ENCODE measurements at places on chromosomes 3 and 15.

GRCh38 chr15:40511093-40511471, 40.3 kb downstream of the CHST14 start:
- no peak for DNase-seq

DNA sequence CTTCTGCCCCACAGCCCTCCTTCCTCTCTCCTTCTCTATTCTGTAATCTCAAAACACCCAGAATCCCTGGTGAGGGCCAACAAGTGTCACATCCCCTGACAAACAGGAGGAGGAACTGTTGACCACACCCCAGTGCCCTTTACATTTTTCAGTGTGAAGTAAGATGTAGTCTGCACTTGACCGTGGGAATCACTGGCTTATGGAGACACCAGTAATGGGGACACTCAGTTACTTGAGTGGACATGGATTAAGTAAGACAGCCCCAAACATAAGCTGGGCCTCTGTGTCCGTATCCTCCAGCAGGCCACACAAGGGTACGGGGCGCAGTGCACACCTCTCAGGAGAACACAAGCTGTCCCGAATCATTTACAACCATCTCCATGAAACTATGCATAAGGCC, 28.4 kb upstream of the LIMD1 start:
- DNase-seq, result no peak

DNA sequence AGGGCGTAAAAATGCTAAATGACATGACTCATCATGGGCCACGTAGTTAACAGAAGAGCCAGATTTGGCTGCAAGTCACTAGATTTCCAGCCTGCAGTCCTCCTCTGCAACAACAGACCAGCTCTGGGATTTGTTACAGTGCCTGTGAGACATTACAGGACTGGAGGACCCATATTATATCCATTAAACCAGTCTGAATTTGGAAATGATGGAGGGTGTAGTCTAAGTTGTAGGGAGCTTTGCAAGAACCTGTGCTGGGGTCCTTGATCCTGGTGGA, 10.8 kb downstream of the ZNF774 start:
- no peak for DNase-seq

- DNase-seq, result no peak
These were observed 58.6 kb downstream of the FLNB start for GRCh38 chr3:58066842-58067241.

GRCh38 chr3:176583956-176584355, 613.3 kb downstream of the TBL1XR1 start:
- DNase-seq, result no peak

- no peak for DNase-seq
These were observed 618.1 kb downstream of the ZNF385D start for GRCh38 chr3:21132896-21133295.

- DNase-seq, result no peak
These were observed 262.4 kb downstream of the SLC9A9 start for GRCh38 chr3:143585720-143586456.

- DNase-seq, result no peak
These were observed 478.9 kb downstream of the NLGN1 start for GRCh38 chr3:173876476-173876875.

GRCh38 chr15:67311731-67312130, 57.1 kb downstream of the IQCH start:
- DNase-seq, result no peak

- no peak for DNase-seq
These were observed 64.7 kb downstream of the ATP2B2 start for GRCh38 chr3:10440684-10441083.

DNA sequence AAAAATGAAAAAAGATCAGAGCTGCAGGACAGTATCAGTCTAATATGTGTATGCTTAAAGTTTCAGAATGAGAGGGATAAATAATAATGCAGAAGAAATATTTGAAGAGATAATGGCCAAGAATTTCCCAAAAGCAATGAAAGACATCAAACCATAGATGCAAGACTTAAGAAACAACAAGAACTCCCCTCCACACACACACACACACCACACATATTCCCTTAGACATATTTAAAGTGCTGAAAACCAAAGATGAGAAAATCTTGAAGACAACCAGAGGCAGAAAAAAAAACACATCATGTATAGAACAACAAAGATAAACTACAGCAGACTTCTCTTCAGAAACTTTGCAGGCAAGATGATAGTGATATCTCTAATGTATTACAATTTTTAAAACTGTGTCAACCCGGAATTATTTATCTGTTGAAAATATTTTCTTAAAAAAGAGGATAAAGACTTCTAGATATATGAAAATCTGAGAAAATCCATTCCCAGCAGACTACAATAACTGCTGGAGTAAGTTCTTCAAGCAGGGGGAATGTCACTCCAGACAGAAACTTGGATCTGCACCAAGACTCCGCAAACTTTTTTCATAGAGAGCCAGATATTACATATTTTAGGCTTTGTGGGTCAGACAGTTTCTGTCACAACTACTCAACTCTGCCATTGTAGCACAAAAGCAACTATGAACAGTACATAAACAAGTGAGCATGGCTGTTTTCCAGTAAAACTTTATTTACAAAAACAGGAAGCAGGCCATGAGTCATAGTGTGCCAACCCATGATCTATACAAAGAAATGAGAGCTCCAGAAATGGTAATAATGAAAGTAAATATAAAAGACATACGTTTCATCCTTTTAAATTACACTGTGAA, 223.4 kb upstream of the CGNL1 start:
- DNase-seq, result no peak

- DNase-seq, result no peak
These were observed 595.2 kb downstream of the ZIC1 start for GRCh38 chr3:148004331-148004730.

DNA sequence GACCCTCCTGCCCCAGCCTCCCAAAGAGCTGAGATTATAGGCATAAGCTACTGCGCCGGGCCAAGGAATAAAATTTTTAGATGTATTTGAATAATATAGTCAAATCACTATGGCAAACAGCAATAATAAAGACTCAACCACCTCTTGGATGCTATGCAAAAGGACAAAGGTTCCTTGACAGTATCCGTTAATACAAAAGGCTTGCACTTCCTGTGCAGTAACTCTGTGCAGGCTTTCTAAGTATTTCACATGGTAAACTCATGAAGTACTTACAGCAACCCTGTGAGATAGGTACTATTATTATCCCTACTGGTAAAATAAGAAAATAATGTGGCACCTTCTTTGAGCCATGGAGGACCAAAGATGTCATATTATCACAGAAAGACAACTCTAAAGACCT, 86.8 kb downstream of the SHQ1 start:
- no peak for DNase-seq

DNA sequence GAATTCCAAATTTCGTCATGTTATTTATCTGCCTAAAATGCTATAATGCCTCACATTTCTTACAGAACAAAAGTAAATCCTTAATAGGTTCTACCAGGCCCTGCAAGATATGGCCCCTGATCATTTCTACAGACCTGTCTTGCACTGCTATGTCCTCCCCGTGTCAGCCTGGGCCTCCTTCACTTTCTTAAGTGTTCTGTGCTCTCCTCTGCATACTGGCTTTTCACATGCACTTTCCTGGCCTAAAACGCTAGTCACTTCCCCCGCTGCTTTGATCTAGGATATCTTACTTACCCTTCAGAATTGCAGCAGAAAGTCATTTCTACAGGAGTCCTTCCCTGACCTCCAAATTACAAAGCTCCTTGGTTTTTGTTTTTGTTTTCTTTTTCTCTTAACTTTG, 551.3 kb downstream of the NSUN3 start:
- no peak for DNase-seq

GRCh38 chr3:120678331-120678947, 3.6 kb downstream of the HGD start:
- no peak for DNase-seq

- no peak for DNase-seq
These were observed 185.3 kb downstream of the TJP1 start for GRCh38 chr15:29636921-29637320.

DNA sequence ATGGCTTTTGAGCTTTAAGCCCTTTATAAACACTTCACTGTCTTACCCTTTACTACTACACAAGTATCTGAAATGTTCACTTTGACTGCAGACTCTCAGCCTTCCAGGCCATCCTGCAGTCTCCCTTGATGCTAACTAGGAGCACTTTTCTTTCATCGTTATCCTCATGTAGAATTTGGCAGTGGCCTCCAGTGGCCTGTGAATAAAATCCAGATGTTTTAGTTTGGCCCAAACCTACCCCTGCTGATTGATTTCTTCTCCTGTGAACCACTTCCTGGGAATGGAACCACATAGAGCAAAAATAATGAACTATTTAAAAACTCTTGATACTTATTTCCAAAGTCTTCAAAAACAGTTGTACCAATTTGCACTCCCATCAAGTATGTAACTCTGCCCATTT, 271.9 kb downstream of the FEZF2 start:
- no peak for DNase-seq

DNA sequence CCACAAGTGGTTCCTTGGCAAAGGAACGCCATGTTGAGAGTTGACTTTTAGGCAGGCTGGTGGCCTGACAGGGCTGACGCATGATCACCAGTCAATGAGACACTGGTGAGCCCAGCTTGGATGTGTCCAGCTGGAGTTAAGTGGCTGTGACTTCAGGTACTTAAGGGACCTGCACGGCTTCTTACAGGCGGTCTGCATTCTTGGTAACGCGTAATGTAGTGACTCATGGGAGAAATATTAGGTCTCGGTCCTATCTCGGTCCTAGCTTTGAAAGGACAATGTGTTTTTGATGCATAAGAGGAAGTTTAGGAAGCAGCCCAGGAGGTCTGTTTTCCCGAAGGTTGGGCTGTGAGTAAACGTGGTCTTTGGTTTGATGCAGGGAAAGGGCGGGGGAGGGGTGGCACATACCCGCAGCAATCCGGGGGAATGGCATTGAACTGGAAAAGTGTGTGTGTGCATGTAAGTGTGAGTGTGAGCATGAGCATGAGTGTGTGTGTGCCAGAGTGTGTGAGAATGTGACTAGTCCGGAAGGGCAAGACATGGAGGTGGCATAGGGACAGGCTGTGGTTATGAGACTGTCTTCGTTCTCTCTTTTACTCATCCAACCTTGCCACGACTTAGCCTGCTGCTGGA, 55.3 kb downstream of the FAM43A start:
- no peak for DNase-seq

GRCh38 chr3:8458711-8459110, 42.9 kb upstream of the LMCD1 start:
- DNase-seq, result no peak

- no peak for DNase-seq
These were observed 14.2 kb upstream of the SLC7A14 start for GRCh38 chr3:170600005-170600624.

DNA sequence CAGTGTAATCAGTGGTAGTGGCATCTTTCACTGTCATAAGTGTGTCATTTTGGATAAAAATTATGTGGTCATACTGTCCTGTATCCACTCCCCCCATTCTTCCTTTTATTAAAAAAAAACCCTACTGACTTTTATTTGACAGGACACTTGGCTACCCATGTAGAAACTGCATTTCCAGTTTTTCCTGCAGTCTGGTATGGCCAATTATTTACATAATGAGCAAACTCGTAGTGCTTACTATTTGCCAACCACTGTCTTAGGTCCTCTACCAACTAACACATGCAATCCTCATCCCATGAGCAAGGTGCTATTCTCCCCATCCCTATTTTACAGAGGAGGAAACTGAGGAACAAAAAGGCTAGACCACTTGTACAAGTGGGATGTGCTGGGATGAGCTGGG, 129.1 kb downstream of the MECOM start:
- no peak for DNase-seq

GRCh38 chr3:10629671-10630040, 124.3 kb upstream of the ATP2B2 start:
- no peak for DNase-seq

GRCh38 chr15:59689626-59690236, 611 bp upstream of the BNIP2 start:
- DNase-seq, result peak; percentile 72

DNA sequence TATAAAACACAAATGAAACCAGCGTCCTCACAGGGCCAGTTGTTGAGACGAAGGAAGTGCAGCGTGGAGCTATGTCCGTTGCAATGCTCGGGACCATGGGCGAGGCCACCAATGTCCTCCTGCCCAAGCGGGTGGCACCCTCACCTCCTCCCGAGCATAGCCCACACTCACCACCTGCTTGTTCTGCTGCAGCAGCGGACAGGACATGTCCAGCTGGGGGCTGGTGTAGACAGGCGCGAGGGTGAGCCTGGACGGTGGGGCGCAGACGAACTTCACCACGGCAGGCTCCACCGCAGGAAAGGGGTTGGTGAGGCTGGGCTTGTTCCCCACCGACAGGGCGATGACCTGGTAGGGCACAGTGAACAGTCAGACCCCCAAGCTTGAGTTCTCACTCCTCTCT, 62.1 kb downstream of the NUP210 start:
- no peak for DNase-seq

DNA sequence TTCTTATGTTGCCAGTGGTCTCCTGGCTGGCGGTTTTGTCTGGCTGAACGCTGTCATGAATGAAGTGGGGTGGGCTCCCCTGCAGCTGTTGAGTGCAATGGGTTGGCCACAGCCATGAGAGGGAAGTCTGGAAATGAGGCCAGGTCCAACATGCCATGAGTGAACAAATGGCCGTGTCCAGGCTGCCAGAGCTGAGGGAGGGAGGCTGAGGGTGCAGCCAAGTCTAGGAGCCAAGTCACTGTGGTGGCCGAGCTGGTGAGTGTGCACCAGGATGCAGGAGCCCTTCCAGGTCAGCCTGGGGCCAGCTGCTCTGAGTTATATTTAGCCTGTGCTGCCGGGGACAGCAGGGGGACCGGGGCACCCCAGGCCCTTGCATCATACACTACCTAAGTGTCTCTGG, 24.7 kb upstream of the PRR23E start:
- no peak for DNase-seq

DNA sequence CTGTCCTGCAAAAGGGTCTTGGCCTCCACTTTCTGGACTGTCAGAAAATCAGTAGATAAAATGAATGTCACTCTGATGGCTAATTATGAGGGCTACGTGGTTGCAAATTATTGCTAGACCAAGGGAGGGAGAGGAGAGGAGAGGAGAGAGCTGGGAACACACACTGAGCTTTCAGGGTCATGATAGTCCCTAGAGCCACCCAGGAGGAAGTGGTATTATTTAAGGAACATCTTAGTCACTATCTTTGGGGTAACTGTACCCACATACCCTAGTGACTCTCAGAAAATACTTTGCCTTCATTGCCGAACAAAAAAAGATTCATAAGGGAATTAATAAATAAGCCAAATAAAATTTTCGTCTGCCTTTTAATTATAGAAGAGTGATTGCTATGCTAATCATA, 642.3 kb upstream of the CFAP20DC start:
- no peak for DNase-seq

DNA sequence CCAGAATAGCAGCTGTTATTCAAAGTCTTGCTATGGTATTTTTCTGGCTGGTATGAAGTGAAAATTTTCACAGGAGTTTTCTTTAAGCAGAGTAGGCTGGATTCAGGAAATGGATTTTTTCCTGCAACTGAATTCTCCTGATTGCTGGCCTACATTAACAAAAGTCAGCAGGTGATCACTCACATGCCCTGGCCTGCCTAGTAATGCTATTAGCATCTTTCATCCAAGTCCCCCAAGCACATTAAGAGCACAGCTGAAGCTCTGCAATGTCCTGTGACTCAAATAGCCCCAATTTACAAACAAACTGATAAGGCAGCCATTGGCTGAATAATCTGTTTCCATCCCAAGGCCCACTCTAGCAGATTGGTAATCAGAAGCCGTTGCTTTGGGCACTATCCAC, 688.3 kb upstream of the LMCD1 start:
- DNase-seq, result peak; percentile 53

- no peak for DNase-seq
These were observed 3.1 kb downstream of the OXSR1 start for GRCh38 chr3:38168151-38169026.

All from NCI-H345 (cell line).